ENCODE measurements at places on chromosomes 2 and 18.

DNA sequence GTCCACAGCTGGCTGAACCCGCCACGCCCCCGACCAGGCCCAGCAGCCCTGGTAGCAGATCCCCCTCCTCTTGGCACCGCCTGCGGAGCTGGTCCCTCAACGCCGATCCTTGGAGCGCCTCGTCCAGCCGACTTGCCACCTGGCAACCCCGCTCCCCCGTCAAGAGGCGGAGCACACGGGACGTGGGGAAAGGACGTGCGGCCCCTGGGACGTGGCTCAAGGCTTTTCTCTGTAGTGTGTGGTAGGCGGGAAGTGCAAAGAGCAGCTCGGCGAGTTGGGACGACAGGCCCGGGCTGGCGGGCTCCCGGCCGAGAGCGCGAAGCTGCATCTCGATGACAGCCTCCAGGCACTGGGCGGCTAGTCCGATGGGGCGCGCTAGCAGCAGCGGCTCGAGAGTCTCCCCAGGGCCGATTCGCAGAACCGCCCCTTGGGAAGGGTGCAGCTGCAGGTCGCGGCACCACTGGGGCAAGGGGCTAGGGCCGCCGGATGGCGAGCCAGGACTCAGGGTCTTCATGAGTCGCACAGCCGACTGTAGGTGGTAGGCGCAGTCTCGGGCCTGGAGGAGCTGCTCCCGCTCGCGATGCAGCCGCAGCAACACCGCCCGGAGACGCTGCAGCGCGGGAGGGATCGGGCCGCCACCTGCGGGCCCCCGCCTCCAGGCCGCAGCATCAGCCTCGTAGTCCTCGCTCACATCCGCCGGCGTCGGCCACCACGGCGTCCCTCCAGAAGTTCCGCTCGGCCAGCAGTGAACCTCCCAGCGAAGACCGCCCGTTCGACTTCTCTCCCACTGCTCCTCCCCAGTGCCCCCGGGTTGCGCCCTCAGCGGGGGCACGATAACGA, 617 bp downstream of the CCDC142 start:
- peak; percentile 81 for DNase-seq

- no peak for DNase-seq
These were observed 70.6 kb upstream of the PPM1B start for GRCh38 chr2:44098050-44098449.

- DNase-seq, result peak; percentile 81
These were observed at the start of gene TXNL4A for GRCh38 chr18:79988451-79989194. TXNL4A (minus strand) TSS chr18:79988563; CDS start chr18:79988392, 171 bp downstream.

DNA sequence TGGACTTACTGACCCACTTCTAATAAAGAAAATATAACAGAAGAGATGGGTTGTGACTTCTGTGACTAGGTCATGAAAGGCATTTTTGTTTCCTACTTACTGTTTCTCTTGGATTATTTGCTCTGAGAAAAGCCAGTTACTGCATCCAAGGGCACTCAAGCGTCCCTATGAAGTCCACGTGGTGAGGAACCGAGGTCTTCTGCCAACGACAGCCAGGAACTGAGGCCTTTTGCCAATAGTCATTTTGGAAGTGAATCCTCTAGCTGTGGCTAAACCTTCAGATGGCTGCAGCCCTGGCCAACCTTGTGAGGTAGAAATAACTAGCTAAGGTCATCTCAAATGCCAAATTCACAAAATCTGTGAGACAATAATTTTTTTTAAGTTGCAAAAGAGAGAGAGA, 449.8 kb upstream of the RGPD4 start:
- DNase-seq, result no peak

GRCh38 chr2:221546505-221547225, 25.4 kb downstream of the EPHA4 start:
- DNase-seq, result no peak

GRCh38 chr18:13191779-13192178, 26.8 kb upstream of the LDLRAD4 start:
- DNase-seq, result no peak

- no peak for DNase-seq
These were observed 1.3 kb downstream of the SDC1 start for GRCh38 chr2:20223407-20224163.

DNA sequence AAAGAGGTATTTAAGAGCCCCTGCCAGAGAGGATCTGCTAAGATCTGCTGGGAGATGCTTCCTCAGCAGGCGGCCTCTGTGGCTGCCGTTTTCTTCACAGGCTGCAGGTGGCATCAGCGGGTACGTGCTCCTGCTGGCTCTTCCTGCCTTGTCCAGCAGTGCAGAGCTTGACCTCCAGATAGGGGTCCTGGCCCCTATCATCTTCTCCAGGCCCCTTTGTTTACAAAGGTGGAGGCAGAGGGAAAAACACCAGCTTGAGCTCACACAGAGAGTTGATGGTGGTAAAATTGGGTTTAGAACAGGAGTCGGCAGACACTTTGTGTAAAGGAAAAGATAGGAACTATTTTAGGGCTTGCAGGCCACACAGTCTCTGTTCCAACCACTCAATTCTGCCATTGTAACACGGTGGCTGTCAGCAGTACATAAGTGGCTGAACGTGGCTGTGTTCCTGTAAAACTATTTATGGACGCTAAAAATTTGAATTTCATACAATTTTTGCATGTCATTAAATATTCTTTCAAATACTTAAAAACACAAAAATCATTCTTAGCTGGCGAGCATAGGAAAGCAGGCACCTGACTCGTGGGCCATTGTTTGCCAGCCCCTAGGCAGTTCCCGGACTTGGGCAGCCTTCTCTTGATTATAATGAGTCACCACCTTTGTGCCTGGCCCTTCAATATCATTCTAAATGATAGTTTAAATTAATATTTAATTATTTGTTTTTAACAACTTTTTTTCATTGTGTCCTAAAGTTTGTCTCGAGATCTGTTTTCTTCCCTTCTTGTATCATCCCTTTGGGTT, 98.2 kb upstream of the B3GNT7 start:
- peak; percentile 45 for DNase-seq

DNA sequence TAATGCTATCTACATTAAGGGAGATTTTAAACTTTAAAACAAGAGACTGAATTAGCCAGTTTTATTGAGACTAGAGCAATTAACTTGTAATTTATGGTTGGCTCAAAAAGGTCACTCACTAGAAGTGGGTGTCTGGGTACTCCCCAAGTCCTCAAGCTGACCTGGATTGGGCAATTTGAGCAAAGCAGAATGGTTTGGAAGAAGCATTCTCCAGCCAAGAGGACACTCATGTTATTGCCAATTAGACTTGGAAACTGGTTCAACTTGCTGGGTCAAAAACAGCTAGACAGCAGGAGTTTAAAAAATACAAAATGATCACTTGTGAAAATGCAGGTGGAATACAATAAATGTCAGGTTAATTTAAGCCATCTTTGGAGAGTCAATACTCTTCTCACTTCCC, 29.5 kb upstream of the MYO1B start:
- no peak for DNase-seq

DNA sequence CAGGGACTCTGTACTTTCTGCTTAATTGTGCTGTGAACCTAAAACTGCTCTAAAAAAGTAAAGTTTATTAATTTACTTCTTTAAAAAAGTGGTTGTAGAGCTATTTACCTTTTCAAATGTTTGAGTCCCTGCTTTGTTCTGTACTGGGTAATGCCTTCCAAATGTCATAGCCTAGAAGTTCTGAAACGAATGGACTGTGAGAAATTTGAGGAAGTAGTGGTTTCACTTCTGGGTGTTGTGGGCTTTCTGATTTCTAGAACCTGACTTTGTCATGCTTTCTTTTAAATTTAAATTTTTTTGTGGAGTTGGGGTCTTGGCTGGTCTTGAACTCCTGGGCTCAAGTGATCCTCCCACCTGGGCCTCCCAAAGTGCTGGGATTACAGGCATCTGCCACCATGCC, 44.6 kb downstream of the SMAD4 start:
- no peak for DNase-seq

DNA sequence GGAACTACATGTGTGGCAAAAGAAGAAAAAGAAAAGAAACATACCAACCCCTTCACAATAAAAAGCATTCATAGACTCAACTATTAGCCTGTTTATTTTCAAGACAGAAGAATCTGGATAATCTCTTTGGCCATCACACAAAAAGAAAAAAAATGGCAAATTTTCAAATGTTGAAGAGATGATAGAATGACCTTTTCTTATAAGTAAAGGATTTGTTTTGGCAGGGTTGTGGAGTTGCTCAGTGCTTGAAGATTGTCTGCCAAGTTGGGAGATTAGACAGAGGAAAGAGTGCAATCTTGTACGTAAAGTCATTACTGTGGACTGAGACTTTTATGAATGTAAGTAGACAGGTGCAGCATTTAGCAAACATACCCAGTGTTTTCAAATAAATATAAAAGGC, 18.5 kb upstream of the FAM171B start:
- no peak for DNase-seq

DNA sequence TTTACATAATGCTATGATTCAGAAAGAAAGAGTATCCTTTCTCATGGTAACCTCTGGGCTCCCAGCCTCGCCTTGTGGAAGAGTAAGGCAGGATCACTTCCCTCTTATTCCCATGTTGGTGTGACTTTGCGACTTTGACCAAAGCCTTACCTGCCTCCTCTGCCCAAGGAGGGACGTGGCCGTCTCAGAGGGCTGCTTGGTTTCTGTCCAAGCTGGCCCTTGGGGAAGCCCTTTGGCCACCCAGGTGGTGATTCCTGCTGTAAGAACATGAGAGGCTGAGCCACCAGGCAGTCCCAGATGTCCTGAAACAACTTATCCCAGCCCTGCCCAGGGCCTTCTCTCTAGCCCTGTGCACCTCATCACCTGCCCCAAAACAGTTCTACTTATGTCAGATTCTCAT, 6.0 kb downstream of the UGT1A6 start:
- no peak for DNase-seq

GRCh38 chr2:95062242-95063085, 37.0 kb downstream of the MAL start:
- no peak for DNase-seq

GRCh38 chr2:226916669-226917068, 80.8 kb downstream of the RHBDD1 start:
- DNase-seq, result no peak

DNA sequence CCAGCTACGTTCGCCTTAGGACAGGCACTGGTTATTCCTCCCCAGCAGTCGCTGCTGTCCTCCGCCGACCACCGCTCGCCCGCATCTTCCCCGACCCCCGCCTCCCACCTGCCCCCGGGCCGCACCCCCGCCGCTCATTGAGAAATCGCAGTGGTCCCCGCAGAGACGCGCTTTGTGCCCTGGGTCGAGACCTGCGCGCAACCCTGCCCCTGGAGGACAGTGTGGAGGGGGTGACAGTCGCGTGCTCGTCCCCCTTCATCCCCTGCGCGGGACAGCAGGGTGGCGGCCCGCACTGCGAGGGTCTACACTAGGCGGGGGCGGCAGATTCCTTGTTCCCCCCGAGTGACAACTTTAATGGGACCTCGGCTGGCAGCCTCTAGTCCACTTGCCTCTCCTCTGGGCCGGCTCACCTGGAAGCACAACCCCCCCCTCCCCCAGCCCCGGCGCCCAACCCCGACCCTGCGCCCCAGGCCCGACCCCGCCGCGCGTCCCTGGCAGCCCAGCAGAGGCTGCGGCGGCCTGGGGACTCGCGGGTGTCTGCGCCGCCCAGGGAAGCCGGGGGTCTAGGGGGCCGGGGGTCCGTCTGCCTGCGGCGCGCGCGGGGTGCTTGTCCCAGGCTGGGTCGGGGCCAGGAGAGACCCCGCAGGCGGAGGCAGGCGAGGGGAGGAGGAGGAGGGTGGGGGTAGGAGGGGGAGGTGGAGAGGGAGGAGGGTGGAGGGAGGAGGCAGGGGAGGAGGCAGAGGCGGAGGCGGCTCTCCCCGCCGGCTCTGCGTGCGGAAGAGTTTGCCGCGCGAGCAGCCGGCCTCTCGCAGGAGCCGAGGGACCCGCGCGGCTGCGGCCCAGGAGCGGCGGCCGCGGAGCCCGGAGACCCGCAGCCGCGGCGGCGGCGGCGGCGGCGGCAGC, at the start of gene NPAS2:
TSS of gene NPAS2 (plus strand) at position 770 of the 903 bp plus-strand sequence. CDS start 84,616 bp downstream, outside the sequence.
- DNase-seq, result no peak

DNA sequence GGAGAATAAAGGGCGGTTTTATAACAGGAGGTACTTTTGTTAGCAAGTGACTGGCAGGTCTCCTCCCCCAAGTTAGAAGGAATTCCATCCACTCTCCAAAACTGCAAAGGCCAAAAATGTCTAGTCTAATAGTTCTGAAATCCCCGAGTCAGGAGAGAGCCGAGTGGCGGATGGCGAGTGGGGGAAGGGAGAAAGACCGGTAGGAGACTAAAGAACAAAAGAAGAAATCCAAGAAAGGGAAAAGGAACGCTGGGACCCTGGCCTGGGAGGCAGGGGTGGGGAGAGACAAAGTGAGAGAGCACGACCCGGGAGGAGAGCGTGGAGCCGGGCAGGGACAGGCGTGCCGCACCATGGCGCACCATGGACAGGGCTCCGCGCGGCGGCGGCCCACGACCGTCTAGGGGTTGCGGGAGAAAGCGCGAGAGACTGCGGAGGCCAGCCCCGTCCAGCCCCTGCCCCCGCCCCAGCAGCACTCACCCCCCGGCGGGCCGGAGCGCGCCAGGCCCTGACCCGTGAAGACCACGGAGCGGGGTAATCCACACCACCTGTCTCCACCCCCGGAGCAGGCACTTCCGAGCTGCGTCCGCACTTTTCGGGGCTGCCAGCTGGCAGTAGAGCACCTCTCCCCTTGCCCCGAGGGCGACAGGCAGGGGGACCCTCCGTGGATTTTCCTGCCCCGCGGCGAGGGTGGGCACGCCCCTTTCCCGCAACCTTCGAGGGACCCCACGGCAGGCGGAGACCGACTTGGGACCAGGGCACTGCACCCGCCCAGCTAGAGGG, 1.6 kb downstream of the CDH2 start:
- DNase-seq, result no peak

DNA sequence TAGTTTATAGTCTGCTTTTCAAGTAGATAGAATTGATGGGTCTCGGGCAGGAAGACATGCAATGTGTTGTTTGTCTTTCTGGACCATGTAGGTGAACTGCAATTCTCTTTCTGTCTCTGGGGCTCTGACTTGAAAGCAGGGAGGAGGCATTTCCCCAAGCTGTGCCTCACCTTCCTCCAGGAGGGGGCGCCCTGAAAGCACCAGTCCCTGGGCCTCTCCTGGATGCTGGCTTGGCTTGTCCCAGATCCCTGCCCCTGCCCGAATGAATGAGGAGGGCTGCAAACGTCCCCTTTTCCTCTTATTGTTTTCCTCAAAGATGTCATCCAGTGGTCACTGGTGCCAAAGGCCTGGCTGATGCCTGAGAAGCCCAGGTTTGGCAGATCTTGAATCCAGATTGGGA, 270.6 kb downstream of the CELF4 start:
- no peak for DNase-seq

DNA sequence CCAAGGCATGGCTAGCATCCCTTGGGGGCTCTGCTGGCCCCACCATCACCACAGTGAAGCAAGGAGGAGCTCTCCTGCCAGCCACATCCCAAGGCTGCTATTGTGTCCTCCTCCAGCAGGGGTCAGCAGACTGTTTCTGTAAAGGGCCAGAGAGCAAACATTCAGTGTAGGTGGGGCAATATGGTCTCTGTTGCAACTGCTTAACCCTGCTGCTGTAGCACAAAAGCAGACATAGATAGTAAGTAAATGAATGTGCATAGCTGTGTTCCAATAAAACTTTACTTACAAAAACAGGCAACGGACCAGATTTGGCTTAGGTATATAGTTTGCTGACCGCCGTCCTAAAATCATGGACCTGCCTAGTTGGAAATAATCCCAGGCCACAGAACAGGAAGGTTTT, 36.4 kb upstream of the ZBTB7C start:
- DNase-seq, result no peak

GRCh38 chr2:41000374-41000773, 548.5 kb upstream of the SLC8A1 start:
- DNase-seq, result no peak

GRCh38 chr2:73232403-73233153, 461 bp downstream of the PRADC1 start:
- no peak for DNase-seq

Measured in occipital lobe (tissue), 3 donors.